Activated T-helper 2 cell treated with anti-CD3 and anti-CD28 coated beads, Interferon-gamma antibody, Interleukin-2, Interleukin-4, amounts not matched to agents 10 μg/mL and 5 μg/mL and 100 μg/mL, durations not matched to agents 14 hours and 24 hours and 36 hours (primary cell): ENCODE measurements at places on chromosomes 1 and 21. TPM values are rescaled to one million over a fixed set of nuclear protein-coding genes. Genes with fewer than 3 reads are reported as not detected.
A peak's percentile ranks its signal among the peaks of the same experiment; 100 is the strongest.

- DNase-seq, result no peak
Observed at GRCh38 chr1:230923176-230923575, 54.9 kb upstream of the C1orf198 start.

- no peak for DNase-seq
Observed at GRCh38 chr1:117605164-117605773, 579 bp upstream of the TENT5C start.

DNA sequence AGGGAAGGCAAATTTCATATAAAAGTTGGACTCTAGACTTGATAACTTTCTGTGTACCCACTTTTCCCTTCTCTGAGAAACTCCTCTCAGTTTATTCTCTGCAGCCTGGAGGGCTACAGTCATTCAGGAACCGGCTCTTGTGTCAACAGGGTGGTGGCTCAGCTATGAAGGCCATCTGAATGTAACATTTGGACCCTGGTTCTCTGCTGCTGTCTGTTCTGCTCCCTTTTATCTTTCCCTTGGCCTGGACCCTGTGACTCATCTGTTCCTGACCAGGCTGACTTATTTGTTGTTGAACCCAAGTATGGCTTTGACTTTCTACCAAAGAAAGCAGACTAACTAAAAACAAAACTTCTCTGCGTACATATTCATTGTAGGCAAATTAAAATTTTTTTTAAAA, 75.4 kb downstream of the CENPF start:
- no peak for DNase-seq

DNA sequence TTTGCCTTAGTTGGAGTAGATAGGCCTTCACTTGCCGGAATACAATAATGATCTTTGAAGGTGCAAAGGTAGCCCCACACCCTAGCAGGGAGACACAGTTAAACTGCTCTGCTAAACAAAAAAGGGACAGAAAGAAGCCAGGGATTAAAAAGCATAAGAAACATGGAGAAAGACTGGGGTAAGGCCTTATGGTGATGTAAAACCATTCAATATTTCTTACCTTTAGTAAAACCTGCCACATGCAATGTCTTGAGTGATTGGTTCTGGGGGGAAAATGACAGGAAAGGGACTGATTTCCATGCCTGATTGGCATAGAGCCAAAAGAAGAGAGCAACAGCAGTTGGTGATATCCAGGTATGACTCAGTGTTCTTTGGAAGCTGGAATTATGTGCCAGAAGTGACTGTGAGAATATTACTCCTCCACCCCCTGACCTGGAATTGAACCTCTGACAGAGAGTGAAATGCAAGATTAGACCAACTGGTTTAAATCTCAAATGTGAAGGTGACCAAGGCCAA, 8.1 kb downstream of the DNASE2B start:
- DNase-seq, result no peak

LRRC38 gene
- total RNA-seq, result not detected in 2 replicates

TBX15 gene
- not detected in 2 replicates for total RNA-seq

DNA sequence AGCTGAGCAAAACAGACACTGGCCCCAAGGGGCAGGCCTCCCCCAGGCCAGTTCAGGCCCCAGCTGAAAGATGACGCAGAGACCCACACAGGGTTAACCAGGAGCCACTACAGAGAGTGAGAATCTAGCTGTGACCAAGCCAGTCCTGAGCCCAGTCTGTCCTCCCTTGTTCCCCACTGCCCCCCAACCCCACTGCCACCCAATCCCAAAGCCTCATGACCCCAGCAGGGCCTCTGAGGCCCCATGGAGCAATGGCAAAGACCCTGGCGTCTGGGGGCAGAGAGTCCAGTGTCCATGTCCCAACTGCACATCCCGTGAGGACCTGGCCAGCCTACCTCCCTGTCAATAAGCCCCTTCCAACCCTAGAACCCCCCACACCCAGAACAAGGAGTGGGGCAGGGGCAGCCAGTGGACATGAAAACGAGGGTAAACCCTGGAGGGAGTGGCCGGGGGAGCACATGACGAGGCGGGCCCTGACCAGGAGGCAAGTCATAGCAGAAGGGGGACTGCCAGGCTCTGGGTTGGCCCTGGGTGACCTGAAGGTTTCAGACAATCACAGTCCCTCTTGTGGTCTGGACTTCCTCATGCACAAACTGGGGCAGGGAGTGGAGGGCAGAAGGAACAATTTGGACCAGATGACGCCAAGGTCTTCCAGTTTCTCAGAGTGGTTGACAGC, 100.5 kb downstream of the GLIS1 start:
- no peak for DNase-seq

DNA sequence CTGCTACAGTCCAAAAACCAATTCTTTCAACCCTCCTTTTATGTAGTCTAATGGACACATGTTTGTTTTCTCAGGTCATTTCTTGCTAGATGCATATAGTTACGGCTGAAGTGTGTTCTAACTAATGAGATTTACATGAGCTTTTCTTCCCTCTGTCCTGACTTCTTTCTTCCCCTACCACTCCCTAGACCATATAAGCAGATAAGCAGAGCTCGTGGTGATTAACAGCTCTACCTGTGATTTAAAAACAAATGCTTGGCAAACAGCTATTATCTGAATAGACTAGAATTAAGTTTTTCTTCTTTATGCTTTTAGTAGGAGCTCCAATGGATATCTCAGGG, 18.6 kb downstream of the KHDRBS1 start:
- no peak for DNase-seq

- no peak for DNase-seq
Observed at GRCh38 chr1:98426092-98426491, 235.4 kb upstream of the SNX7 start.

LIN28A gene
- total RNA-seq, result not detected in 2 replicates

DNA sequence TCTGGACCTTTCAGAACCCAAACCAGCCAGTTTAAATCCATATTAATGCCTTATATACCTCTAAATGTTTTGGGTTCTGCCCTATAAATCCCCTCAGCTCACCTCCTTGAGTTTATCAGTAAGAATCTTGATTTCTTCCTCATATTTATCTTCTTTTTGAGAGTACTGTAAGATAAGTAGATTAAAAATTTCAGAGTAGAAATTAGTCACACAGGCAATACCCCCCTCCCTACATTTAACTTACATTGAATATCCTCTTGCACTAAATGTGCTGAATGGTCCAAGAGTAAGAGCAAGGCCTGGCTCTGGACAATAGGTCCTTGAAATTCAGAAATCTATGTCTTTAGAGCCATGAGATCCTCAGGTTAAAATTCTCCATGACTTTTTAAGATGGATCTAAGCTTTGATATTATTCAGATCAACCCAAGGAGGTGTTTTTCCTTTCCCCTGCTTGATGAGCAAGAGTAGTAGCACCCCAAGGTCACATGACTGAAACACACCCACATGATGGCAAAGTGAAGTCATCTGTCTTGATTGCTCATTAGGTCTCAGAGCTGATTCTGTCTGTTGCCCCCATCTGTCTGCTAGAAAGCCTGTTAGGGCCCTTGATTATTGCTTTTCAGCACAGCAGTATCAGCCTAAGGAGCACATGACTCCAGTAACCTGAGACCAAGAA, 15.8 kb upstream of the NUP210L start:
- DNase-seq, result no peak

DNA sequence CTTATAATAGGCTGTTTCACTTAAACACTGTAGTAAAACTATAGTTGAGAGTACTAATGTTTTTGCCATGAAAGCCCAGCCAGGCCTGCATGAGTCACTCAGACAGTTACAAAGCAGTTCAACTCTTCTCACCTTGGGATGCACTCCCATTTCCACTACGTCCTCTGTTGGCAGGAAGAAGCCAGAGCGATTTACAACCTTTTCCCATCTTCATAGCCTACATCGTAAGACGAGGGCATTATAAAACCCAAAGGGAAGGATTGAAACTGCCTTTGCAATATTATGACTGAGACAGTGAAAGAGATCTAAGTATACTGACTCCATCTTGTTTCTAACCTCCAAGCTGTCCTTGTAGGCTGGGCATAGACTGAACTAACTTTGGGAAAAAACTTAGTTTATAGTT, 71.8 kb upstream of the CSF1 start:
- no peak for DNase-seq

- DNase-seq, result no peak
Observed at GRCh38 chr21:19608101-19608621, 1204.6 kb upstream of the TMPRSS15 start.

DNA sequence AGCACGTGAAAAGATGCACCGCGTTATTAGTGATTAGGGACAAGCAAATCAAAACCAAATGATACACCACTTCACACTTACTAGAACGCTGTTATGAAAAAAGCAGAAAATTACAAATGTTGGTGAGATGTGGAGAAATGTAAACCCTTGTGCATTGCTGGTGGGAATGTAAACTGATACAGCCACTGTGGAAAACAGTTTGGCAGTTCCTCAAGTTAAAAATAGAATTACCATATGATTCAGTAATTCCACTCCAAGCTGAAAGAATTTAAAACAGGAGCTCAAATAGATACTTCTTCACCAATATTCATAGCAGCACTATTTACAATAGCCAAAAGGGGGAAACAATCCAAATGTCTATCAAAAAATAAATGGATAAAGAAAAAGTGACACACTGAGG, 10.3 kb upstream of the EVI5 start:
- DNase-seq, result no peak

KDF1 gene
- not detected in 2 replicates for total RNA-seq

CFHR5 gene
- not detected in 2 replicates for total RNA-seq

RHEX gene
- not detected in 2 replicates for total RNA-seq

KAZN gene
- 0.68 and 1.2 TPM in 2 replicates for total RNA-seq

DNA sequence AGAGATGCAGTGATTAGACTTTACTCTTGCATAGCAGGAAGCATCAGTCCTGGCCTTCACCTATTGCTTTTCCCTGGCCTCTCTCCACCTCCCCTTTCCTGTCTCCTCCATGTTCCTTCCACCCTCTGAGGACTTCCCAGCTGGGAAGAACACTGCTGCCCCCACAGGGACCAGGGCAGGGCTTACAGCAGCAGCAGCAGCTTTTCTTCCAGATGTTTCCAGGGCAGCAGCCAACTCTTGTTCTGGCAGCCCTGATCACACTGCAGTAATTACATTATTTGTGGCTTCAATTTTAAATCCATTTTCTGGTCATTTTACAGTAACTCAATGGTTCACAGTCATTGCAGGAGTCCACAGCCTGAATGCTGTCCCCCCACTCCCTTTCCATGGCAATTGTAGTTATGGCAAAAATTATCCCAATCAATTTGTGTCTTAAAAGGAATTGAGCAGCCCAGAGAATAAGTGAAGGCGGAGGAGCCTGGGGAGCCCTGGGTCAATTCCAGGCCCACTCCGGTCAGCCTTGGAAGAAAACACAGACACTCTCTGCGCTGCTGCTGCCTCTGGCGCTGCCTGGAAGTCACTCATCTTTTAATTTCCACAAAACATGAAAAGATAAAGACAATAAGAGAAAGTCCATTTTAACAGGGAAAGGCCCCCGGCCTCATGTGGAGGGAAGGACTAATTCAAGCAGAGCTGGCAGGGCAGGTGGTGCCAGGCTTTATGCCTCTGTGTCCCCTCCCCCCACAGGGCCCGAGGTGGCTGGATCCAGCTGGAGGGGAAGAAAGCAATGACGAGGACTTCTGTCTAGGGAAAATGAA, 148.6 kb downstream of the GRIK3 start:
- DNase-seq, result peak; percentile 3

DNA sequence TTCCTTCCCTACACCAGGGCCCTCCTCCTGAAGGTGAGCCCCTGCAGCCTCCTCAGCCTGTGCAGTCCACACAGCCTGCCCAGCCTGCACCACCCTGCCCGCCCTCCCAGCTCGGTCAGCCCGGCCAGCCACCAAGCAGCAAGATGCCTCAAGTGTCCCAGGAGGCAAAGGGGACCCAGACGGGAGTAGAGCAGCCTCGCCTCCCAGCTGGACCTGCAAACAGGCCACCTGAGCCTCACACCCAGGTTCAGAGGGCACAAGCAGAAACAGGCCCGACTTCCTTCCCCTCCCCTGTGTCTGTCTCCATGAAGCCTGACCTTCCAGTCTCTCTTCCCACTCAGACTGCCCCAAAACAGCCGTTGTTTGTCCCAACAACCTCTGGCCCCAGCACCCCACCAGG, 38.8 kb downstream of the ZBTB17 start:
- no peak for DNase-seq

- no peak for DNase-seq
Observed at GRCh38 chr1:1407636-1408318, 684 bp upstream of the MRPL20 start.

DNA sequence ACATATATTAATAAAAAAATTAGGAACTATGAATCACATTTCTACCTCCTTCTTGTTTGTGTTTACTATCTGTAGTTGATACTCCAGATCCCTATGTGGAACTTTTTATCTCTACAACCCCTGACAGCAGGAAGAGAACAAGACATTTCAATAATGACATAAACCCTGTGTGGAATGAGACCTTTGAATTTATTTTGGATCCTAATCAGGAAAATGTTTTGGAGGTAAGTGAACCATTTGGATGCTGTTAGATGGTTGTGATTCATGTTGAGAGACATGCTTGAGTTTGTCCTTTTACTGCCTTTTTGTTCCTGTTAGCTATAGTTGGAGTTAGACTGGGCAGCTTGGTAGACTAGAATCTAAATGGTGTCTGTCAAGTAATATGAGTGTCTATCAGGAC, 64.2 kb downstream of the PLA2G4A start:
- no peak for DNase-seq

DNA sequence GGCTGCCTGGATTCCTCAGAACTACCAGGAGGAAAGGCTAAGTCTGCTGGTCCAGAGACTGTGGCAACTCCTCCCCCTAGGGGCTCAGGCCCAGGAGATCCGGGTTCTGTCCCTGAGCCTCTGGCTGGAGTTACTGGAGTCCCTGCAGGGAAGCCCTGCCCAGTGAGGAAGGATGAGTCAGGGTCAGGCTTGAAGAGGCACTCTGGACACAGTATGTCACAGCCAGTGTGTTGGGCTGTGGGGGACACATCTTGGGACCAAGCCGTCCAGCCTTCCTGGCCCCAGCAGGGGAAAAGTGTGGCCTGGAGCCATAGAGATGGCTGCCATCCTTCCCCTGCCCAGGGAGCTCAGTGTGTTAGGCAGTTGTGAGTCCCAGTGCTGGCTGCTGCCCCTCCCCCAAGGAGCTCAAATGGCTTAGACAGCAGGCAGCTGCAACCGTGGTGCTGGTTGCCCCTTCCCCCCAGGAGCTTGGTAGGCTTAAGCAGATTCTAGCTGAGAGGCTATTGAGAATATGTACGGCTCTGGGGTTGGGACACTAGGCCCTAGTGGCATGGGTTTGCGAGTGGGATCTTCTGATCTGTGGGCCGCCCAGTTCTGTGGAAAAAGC, 28.2 kb upstream of the RABGAP1L start:
- no peak for DNase-seq

GRCh38 chr1:204842892-204843291, 27.8 kb upstream of the NFASC start:
- no peak for DNase-seq

DNA sequence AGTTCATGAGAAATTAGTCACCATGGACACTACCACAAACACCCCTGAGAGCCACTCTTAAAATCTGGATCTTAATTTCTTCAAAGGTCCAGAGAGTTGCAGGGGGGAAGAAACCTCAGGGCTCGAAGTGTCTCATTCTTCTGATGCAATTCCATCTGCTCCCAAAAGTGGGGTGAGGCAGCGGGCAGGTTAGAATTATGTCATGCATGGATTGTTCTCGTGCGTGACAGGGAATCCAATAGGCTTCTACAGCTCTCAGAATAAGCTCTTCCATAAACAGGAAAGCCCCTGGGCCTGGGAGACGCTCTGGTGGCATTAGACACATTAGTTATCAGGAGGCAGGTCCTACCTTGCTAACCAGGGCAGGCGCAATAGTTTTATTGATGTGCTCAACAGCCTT, 8.4 kb downstream of the ENO1 start:
- DNase-seq, result no peak

GRCh38 chr1:64923294-64923718, 43.0 kb downstream of the JAK1 start:
- DNase-seq, result no peak

NUP133 gene
- 49.2 and 50.1 TPM in 2 replicates for total RNA-seq

- DNase-seq, result peak; percentile 13
Observed at GRCh38 chr1:50976890-50977574, 7.0 kb downstream of the CDKN2C start.

TEDDM1 gene
- not detected in 2 replicates for total RNA-seq
